ENCODE measurements at places on chromosomes 3 and 15. TPM values are rescaled to one million over a fixed set of nuclear protein-coding genes. Genes with fewer than 3 reads are reported as not detected.

SATB1 gene
- total RNA-seq: 31.2 TPM

MINAR1 gene
- total RNA-seq: 0.24 TPM

EXD1 gene
- total RNA-seq: not detected

BMF gene
- 32.1 TPM for total RNA-seq

PRRT3 gene
- 1.0 TPM for total RNA-seq

PBRM1 gene
- 48.5 TPM for total RNA-seq

IQCH gene
- 2.2 TPM for total RNA-seq

GHSR gene
- not detected for total RNA-seq

WDR93 gene
- 0.14 TPM for total RNA-seq

IL17RD gene
- total RNA-seq: 1.4 TPM

P2RY1 gene
- 37.8 TPM for total RNA-seq

CHRFAM7A gene
- total RNA-seq: 1.4 TPM

GOLGA6D gene
- not detected for total RNA-seq

BTLA gene
- 1.4 TPM for total RNA-seq

DENND4A gene
- total RNA-seq: 20.3 TPM

SLC28A1 gene
- total RNA-seq: not detected

AQP9 gene
- total RNA-seq: 0.09 TPM

CCR8 gene
- total RNA-seq: not detected

TRAT1 gene
- total RNA-seq: 1.3 TPM

PPP1R14D gene
- 57.5 TPM for total RNA-seq

VWA5B2 gene
- 2.9 TPM for total RNA-seq

P3H2 gene
- 16.1 TPM for total RNA-seq

PRR20G gene
- not detected for total RNA-seq

TLR9 gene
- total RNA-seq: 0.89 TPM

CCR3 gene
- total RNA-seq: not detected

ERICH6 gene
- total RNA-seq: not detected

SPATA12 gene
- not detected for total RNA-seq

SPTSSB gene
- 1.9 TPM for total RNA-seq

AHSG gene
- not detected for total RNA-seq

EFHB gene
- total RNA-seq: not detected

CXCR6 gene
- total RNA-seq: 1.5 TPM
